HCT116 (cell line): ENCODE measurements at places on chromosomes 3 and 15.

DNA sequence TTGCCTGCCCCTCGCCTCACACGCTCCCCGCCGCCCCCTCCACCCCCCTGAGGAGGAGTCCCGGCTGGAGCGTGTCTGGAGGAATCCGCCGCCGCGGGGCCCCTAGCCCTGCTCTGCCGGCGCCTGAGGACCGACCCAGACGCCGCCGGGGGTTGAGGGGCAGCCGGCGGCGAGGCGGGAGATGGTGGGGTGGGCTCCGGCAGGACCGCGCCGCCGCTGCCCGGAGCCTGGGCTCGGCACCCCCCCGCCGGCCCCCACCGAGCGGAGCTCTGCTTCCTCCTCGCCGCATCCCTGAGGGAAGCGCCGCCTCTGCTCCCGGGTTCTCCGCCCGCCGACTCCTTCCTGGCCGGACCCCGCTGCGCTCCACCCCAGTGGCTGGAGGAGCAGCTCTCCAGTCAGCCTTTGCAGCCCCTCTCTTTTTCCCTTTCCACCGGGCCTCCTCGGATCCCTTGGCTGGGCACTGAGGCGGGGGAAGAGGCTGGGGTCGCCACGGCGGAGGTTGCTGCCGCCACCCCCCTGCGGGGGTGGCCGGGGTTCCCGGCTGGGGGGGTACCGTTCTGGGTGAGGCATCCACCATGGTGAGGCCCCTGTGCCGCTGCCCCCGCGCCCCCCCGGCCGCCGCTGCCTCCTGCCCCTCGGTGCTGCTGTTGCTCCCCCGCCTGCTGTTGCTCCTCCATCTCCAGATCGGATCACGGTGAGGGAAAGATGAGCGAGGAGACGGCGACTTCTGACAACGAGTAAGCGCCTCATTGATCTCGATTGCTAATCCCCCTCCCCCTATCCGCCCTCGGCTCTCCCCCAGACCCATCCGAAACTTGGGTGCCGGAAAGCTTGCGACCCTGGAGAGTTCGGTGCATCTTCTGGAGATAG lies at the start of gene SPRED1:
Gene SPRED1 (plus strand): TSS at position 356 of the 870 bp plus-strand sequence. CDS start 350 bp downstream, at position 706.
- DNase-seq = no peak

DNA sequence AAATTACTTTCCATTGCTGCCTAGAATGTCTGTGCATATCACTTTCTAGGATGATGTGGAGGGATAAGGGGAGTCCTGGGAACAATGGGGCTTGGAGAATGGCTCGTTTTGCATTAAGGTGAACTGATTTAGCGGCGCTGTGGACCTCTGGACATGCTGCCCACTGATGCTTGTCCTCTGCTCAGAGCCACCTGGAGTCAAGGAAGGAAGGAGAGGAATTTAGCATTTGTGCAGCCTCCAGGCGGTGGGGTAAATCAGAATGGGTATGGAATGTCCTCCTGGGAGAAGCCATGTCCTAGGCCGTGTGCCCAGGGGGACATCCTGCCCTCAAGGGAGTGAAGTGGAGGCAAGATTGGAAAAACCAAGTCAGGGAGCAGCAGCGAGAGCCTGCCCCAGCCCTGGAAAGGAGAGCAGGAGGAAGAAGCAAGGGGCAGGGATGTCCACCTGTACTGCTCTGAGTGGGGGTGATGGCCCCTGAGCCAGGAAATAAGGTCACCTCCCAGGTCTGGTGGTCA lies 37.8 kb downstream of the KY start:
- no peak for DNase-seq

DNA sequence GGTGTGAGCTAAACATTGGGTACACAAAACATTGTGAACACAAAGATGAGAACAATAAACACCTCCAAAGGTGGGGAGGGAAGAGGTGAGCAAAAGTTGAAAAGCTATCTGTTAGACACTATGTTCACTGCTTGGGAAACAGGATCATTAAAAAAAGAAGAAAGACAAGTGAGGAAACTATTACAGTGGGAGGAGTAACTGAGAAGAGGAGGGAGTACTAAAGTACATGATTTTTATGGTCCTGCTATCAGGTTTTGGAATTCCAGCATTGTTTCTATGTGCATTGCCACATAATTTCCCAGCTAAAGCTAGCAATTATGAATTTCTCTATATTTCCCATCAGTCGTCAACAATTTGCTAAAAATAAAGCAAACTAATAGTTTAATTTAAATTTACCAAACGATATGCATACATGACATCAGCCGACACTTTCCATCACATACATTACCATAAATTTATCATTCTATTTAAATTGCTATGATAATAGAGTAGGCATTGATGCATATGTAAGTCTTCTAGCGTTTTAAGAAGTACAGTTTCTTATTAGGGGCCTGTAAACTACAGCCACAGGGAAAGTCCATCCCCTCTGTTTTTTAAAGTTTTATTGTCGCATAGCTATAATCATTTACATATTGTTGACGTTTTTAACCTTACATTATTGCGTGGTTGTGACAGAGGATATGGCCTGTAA lies 221.8 kb downstream of the CHL1 start:
- DNase-seq = no peak

- no peak for DNase-seq
These were observed 206.6 kb downstream of the UACA start for GRCh38 chr15:70556779-70557178.

DNA sequence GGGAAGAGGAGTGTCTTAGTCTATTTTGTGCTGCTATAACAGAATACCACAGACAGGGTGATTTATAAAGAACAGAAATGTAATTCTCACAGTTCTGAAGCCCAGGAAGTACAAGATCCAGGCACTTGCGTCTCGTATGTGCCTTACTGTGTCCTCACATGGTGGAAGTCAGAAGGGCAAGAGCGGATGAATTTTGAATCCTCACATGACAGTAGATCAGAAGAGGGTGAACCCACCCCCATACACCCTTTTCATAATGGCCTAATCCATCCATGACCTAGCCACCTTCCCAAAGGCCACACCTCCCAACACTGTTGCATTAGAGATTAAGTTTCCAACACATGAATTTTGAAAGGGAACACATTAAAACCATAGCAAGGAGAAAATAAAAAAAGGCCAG lies 18.7 kb upstream of the ANXA2 start:
- DNase-seq = no peak

DNA sequence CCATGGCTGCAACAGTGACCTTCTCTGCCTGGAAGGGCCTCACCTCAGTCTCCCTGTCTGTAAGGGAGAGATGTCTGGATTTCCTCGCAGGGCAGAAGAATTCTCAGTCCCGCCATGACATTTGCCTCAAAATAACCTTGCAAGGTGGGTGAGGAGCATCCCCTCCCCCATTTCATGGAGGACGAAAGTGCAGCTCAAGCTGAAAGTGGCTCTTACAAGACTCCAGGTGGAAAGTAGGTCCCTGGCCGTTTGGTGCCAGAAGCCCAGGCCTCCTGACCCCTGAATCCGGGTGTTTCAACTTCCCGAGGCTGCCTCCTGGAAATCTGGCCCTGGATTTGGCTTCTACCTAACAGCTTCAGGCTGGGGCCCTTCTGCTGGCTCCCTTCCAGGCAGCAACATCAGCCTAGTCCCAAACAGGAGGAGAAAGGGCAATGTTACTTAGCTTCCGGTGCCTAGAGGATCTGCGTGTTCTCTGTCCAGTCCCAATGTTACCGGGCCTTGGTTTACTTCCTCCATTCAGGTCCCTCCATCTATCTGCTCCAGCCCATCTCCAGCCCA lies 769 bp upstream of the CSPG4 start:
- no peak for DNase-seq

DNA sequence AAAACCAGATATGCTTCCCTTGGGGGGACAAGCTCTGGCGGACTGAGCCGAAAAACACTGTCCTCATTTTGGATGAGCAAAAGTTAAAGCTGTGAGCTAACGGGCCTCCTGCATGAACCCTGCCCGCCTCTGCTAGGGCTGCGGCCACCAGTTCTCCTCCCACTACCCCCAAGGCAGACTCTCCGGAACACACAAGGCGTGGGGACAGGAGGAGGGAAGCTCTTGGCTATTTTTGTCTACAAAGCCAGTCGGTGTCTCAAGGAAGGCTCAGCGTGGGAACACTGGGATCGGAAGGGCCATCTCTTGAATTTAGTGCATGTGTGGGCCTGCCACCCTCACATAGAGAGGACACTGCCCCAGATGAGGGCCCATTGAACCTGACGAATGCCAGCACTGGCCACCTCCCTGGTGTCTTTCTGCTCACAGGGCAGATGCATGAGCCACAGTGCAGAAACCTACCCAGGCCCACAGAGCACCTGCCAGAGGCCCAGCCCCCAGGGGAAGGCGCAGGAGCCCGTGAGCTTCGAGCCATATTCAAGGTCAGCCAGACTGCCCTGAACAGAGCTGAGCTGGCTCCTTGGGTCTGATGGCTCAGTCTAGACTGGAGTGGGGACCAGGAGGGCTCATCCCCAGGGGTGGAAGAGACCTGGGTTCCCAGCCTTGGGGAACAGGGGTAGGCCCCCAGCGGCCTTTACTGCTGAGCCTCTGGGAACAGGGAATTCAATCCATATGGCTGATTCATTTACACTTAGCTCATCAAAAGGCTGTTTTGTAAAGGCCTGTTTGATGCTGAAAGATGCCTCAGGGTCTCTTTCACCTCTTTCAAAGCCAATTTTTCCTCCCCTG lies 38.3 kb downstream of the HCN4 start:
- DNase-seq = no peak

DNA sequence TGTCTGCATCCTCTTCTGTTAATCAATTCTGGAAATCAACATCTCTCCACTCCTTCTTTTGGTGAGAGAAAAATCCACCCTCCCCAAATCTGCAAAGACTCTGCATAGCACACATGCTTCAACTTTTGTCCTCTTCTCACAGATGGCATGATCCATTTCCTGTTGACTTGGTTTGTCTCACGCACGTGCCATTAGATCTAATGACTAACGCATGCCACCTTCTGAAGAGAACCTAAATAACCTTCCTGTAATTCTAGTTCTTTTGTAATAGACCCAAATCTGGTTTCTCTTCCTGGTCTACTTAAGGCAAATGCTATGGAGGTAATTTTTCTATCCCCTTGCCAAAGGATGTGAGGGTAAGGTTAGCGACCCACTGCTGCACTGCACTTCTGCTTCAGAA lies 51.0 kb upstream of the ATOSA start:
- no peak for DNase-seq

DNA sequence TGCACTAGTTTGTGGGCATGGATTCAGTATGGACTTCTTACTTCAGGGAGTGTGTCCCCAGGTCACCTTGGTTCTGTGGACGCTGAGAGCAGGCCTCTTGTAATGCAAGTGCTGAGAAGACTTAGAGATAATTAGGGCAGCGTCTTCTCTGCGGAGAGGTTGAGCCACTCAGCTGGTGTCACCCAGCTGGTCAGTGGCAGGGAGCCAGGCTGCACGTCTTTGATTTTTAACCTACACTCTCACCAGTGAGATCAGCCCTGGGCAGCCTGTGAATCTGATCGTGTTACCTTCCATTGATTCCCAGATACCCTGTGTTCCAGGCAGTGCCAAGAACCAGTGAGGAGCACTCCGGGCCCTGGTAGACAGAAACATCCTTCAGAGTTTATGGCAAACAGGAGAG lies 92.6 kb downstream of the SLCO3A1 start:
- DNase-seq = no peak

DNA sequence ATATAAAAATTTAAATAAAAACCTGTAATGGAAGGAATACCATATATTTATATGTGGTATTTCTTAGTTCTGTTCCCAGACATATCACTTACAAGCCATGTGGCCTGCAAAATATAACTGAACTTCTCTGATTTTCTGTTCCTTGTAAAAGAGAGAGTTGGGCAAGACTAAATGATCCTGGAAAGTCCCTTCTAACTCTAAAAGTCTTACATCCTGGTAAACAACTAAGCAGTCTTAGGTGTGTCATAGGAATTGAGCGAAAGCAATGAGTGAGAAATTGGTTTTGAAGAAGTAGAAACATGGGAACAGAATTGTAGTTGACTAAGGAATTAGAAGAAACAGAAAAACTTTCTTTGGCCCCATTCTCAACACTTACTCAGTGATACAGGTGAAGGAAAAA lies 25.3 kb upstream of the IL20RB start:
- DNase-seq = no peak

DNA sequence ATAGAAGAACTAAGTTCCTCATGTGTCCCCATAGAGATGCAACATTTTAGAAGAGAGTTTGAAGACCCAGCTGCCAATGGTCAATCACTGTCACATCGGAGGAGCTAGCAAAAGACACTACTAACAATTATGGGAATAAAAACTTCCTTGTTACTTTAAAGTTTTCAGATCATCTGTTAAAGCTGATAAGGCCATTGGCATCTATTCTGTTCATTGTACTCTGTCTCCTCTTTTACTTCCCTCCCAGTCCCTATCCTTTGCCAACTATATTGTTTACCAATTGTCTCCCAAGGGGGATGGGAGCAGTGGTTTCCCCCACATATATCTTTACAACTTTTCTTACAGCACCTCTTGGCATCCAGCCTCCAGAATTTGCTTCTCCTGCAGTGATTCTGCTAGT lies 81.0 kb downstream of the FAM174B start:
- DNase-seq = no peak

DNA sequence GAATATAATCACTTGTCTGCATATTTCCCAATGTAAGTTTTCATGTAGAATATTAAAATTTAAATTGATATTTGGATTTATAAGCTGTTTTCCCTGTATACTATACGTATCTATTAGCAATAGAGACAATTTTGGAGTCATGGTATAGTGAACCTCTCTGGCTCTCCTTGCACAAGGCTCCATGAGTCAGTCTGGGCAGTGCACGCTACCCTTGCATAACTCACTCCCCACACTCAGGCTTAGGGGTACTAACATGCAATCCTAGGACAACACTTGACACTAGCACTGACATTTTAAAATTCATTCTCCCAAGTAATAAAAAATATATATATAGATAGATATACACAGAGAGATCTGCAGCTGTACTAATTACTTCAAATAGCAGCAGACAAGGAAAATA lies 39.2 kb downstream of the SLC24A1 start:
- no peak for DNase-seq

DNA sequence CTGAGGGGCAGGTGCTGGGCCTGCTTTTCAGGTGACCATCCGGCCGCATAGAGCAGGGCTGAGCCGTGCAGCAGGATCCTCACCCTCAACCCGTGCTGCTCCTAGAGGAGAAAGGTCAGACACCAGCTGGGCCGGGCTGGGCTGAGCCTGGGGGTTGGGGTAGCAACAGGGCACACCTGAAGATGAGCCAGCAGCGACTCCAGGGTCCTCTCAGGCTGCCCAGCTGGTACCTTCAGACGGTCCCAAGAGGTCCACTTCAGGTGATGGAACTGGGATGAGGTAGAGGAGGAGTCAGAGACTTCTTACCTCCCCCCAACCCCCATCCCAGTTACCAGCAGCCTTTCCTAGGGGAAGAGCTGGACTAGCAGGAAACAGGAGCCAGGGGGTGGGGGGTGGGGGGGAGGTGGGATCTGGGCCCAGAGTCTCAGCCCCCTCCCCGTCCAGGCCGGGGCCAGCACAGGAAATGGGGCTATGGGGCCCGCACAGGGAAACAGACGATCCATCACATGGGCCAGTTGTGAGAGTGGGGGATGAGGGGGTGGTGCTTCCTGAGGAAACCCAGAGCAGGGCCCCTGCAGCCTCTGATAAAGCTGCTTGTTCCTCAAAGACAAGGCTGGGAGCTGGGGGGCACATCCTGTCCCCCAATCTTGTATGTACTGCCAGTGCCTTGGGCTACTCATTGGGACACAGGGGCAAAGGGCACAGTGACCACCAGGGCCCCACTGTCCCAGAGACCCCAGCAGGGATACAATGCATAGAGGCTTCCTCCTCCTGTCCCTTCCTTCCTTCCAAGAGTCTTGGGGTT lies 3.0 kb downstream of the INKA1 start:
- DNase-seq = no peak
